ENCODE measurements at places on chromosomes 4 and X.

GRCh38 chrX:26822448-26822847 lies 606.5 kb downstream of the MAGEB5 start:
- DNase-seq: no peak

- no peak for DNase-seq
These were observed 324.6 kb upstream of the MAGEB2 start for GRCh38 chrX:29890646-29891200.

- peak; percentile 86 for DNase-seq
These were observed at the start of gene PNPLA4 for GRCh38 chrX:7927259-7928167. Gene PNPLA4 (minus strand): TSS chrX:7927413. CDS start chrX:7926119, 1,294 bp downstream.

- no peak for DNase-seq
These were observed 55.1 kb upstream of the BCOR start for GRCh38 chrX:40152741-40153344.

GRCh38 chr4:81700189-81700588 lies 228.5 kb upstream of the RASGEF1B start:
- no peak for DNase-seq

DNA sequence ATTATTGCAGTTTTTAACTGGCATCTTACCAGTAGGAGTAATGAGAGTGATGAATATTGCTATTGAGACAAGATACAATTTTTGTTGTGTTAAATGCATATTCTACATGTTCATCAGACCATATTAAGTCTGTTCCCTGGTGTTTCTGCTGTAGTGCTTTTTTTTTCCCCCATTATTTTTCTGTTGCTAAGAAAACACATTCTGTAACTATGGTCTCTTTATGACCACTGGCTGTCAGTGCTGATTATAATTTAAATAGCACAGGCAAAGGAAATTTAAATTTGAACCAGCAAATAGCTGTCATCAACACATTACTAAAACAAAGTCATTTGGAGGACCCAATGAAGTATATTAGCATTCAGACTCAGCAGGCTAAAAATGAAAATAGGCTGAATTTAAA lies 98.3 kb upstream of the ANKRD50 start:
- no peak for DNase-seq

DNA sequence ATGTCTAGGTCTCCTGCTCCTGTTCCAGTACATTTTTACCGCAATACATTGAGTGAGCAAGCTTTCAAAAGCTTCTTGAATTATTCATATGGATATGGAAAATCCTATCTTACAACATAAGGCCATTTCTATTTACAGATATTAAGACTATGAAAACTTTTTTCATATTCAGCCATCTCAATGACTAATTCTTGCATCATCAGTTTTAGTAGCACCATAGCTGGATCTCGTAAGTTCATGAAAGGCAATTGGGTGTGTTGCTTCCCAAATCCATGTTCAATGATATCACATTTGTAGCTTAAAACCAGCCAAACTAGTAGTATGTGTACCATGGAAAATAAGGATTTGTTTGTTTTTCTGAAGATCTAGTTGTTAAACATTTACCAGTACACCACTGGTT lies 118.3 kb upstream of the GABRA2 start:
- no peak for DNase-seq

DNA sequence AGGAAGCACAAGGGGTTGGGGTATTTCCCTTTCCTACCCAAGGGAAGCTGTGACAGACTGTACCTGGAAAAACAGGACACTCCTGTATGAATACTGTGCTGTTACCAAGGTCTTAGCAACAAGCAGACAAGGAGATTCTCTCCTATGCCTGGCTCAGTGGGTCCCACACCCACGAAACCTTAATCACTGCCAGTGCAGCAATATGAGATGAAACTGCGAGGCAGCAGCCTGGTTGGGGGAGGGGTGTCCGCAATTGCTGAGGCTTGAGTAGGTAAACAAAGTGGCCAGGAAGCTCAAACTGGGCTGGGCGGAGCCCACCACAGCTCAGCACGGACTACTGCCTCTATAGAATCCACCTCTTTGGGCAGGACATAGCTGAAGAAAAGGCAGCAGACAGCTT lies 197.7 kb downstream of the INPP4B start:
- no peak for DNase-seq
